Activated gamma-delta T cell treated with Interleukin-2 at 50 U/mL for 16 hours (primary cell): ENCODE measurements at places on chromosomes 7 and 10.

DNA sequence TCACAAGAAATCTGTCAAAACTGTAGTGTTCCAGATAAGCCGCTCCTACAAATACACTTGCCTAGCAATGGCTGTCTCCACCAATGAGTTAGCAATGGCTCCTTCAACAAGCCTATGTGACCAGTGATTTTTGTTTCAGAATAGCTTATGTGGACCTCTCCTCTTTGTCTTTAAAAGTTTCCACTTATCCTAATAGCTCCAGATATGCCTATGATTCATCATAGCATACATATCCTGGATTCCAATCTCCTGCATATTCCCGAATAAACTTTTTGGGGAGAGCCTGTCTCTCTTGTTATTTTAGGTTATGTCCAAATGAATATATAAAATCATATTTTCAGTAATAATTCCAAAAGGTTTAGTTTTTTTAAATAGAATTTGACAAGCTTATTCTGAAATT lies 510.6 kb downstream of the ARL4A start:
- DNase-seq = no peak

GRCh38 chr7:129245533-129245932 lies 20.7 kb downstream of the AHCYL2 start:
- DNase-seq = no peak

GRCh38 chr7:118777308-118777707 lies 552.8 kb downstream of the ANKRD7 start:
- no peak for DNase-seq

- DNase-seq = no peak
Measured at GRCh38 chr10:72935361-72935760, 19.2 kb downstream of the PLA2G12B start.

DNA sequence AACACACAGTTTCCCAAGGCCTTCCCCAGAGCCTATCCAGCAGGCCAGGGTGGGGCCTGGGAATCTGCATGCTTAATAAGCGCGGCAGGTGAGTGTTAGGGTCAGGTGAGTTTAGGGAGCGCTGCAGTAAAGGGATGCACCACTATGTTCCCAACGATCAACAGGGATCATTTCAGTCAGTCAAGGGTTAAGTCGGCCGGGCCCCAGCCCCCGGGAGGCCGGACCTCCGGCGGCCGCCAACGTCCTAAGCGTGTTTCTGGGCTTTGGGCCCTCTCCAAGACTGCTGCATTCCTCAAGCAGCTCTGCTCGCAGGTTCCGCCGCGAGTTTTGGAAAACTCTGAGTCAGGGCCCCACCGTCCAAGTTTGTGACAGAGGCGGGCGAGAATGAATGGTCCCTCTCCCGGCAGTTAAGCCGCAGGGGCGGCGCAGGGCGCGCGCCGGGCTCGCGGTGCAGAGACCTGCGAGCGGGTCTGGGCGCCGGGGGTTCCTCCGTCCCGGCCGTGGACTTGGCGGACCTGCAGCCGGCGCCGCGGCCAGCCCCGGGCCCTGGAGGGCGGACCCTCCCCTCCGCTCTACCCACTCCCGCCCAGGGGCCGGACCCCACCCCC lies 81.6 kb downstream of the ARHGAP22 start:
- DNase-seq = no peak

DNA sequence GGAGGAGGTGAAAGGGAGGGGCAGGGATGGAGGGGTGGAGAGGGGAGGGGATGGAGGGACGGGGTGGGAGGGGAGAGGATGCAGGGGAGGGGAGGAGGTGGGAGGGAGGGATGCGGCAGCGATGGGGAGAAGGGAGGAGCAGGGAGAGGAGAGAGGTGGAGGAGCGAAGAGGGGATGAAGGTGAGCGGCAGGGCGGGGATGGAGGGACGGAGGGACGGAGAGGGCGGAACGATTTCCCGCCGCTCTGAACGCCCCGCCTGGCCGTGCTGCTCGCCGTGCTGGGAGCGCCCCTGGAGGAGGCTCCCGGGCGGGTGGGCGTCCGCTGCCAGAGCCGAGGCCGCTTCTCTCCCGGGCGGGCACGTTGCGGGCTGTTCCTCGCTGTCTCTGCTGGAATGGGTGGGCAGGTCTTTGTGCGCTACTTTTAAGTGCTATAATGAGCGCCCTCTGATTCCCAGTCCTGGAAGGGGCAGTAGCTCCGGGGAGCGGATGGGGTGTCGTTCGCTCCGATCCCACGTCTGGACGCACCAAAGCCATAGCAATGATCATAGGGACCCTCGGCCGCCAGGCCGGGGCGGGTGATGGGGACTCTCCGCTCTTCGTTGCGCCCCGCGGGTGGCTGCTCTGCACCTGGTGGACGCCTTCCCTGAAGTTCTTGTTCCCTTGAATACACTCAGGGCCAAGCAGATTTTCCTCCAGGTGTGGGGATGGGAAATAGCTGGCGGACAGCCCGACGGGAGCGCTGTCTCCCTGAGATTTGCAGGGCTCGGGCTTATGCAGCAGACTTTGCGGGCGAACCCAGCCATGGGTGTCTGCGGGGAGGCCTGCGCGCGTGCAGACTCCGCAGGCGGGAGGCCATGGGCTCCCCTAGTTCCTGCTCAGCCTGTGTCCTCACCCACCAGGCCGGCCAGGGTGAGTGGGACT lies 81.1 kb upstream of the CPXM2 start:
- DNase-seq = no peak

- DNase-seq = no peak
Measured at GRCh38 chr10:101310529-101311184, 43.3 kb upstream of the BTRC start.

DNA sequence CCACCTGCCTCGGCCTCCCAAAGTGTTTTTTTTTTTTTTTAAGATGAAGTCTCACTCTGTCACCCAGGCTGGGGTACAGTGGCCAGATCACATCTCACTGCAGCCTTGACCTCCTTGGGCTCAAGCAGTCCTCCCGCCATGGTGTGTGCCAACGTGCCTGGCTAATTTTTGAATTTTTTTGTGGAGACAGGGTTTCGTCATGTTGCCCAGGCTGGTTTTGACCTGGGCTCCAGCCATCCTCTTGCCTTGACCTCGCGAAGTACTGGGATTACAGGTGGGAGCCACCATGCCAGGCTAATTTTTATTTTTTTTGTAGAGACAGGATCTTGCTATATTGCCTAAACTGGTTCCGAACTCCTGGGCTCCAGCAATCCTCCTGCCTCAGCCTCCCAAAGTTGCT lies 9.0 kb upstream of the MLXIPL start:
- no peak for DNase-seq

GRCh38 chr10:37488792-37489657 lies 363.6 kb downstream of the ANKRD30A start:
- no peak for DNase-seq

GRCh38 chr7:43490016-43490415 lies 92.9 kb upstream of the STK17A start:
- no peak for DNase-seq

DNA sequence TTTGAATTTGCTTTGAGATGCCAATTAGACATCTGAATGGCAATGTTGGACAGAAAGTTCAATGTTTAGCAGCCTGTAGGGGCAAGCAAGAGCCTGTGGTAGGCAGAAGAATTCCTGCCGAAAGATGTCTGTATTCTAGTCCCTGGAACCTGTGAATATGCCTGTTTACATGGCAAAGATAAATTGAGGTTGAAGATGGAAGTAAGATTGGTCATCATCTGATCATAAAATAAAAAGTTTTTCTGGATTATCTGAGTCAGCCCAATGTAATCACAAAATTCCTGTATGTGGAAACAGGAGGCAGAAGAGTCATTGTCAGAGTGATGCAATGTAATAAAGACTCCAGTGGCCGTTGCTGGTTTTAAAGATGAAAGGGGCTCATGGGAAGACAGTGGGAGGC lies 430.5 kb downstream of the MDFIC start:
- no peak for DNase-seq
